ENCODE measurements at places on chromosomes 11 and 22. TPM values are rescaled to one million over a fixed set of nuclear protein-coding genes. Genes with fewer than 3 reads are reported as not detected.
A peak's percentile ranks its signal among the peaks of the same experiment; 100 is the strongest.

- H3K27me3 ChIP-seq = peaks cover 3% of the 10 kb centered on the region
- DNase-seq = no peak
- no peak overlapping the region for H3K27ac ChIP-seq
These were observed 115.0 kb downstream of the SLC1A2 start for GRCh38 chr11:35304386-35304775.

LDHAL6A gene
- total RNA-seq = not detected

GRCh38 chr22:50031189-50032091 is 18.9 kb upstream of the IL17REL start:
- DNase-seq = no peak
- no peak overlapping the region for H3K4me3 ChIP-seq
- no peak overlapping the region for H3K27ac ChIP-seq
- H3K36me3 ChIP-seq = no peaks in the 10 kb centered on the region

CABP4 gene
- total RNA-seq = 2.3 TPM

DNA sequence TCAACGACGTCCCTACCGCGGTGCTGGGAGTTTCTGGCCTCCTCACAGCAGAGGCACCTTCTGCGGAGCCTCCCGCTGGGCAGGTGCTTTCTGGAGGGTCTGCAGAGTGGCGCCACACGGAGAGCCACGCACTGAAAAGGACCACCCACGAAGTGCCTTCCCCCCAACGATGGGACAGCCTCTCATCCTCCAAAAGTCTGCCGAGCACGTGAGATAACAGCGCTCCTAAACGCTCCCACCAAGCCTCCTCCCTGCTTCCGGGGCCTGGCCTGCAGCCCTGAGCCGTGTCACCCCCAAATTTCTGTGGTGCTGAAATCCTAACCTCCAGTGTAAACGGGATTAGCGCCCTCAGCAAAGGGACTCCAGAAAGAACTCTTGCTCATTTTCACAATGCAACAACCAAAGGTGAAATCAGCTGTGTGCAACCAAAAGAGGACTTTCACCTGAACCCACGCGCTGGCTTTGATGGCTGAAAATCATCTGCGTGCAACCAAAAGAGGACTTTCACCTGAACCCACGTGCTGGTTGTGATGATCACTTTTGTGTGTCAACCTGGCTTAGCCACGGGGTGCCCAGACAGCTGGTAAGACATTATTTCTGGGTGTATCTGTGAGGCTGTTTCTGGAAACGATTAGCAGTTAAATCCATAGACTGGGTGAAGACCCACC is 924.6 kb downstream of the BRD1 start:
- H3K4me1 ChIP-seq = no peaks in the 10 kb centered on the region
- no peak for DNase-seq
- H3K36me3 ChIP-seq = no peaks in the 10 kb centered on the region
- H3K27me3 ChIP-seq = no peaks in the 10 kb centered on the region
- H3K4me3 ChIP-seq = no peak overlapping the region

KCNK4 gene
- 0.15 TPM for total RNA-seq

GRCh38 chr22:28116219-28116673 is 197.2 kb upstream of the PITPNB start:
- H3K27me3 ChIP-seq = peaks cover 4% of the 10 kb centered on the region
- H3K4me1 ChIP-seq = no peaks in the 10 kb centered on the region
- no peak overlapping the region for H3K4me3 ChIP-seq
- no peaks in the 10 kb centered on the region for H3K36me3 ChIP-seq

GRCh38 chr22:38028344-38029130 is 28.7 kb upstream of the PICK1 start:
- no peak overlapping the region for H3K27ac ChIP-seq
- H3K27me3 ChIP-seq = peaks cover 3% of the 10 kb centered on the region
- no peaks in the 10 kb centered on the region for H3K36me3 ChIP-seq
- H3K4me3 ChIP-seq = no peak overlapping the region
- no peaks in the 10 kb centered on the region for H3K4me1 ChIP-seq

TPH1 gene
- total RNA-seq = 0.18 TPM

- no peak for DNase-seq
- H3K36me3 ChIP-seq = peaks cover 31% of the 10 kb centered on the region
- no peak overlapping the region for H3K4me3 ChIP-seq
- no peak overlapping the region for H3K27ac ChIP-seq
- H3K4me1 ChIP-seq = peaks cover 45% of the 10 kb centered on the region
These were observed 8.4 kb downstream of the PARVG start for GRCh38 chr22:44188986-44189630.

- no peak overlapping the region for H3K4me3 ChIP-seq
- no peaks in the 10 kb centered on the region for H3K36me3 ChIP-seq
- H3K27ac ChIP-seq = no peak overlapping the region
These were observed 1484.5 kb upstream of the TENM4 start for GRCh38 chr11:80925321-80925720.

DNA sequence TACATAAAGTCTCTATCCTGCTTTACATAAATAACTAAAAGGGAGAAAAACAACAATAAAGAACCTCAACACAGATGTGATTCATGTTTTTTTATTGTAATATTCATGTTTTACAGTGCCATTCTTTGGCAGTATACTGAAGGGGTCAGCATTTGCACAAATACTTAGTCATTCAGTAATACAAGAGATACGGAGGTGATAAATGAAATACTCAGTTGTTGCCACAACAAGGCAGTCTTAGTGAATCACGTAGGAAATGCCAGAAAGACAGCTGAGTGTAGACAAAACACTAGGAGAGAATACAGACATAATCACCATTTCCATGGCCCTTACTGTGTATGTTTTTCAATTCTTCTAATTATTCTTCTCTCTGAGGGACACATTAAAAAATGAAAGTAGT is 910.4 kb downstream of the METTL15 start:
- H3K4me3 ChIP-seq = no peak overlapping the region
- H3K4me1 ChIP-seq = no peaks in the 10 kb centered on the region
- DNase-seq = no peak
- H3K27ac ChIP-seq = no peak overlapping the region

DNA sequence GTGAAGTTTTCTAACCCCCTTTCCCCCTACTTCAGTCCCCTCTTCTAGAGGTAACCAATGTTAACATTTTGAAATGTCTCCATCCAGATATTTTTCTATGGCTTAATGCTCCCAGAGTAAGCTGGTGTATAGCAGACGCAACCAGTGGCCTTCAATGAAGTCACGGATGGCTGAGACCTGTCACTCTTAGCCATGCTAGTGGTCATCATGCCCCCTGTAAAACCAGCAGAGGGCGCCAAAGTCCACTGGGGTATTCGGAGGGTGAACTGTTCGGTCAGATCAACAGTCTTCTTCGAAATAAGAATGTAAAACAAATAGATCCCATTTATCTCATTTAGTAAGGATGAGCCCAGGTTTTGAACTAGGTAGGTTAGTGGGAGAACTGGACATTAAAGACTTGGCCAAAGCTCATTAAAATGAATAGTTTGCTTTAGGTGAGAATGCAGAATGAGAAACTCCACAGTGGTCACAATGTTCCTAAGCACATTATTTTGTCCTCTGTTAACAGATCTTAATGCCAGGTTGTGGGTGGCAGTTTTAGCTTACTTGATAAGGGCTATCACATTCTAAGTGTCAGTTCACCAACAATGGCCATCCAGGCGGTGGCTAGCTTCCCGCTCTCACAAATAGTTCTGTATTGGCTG is 8.6 kb upstream of the MMP8 start:
- H3K27ac ChIP-seq = no peak overlapping the region
- peak; percentile 60 for DNase-seq
- H3K27me3 ChIP-seq = peaks cover 6% of the 10 kb centered on the region
- no peaks in the 10 kb centered on the region for H3K4me1 ChIP-seq
- H3K4me3 ChIP-seq = no peak overlapping the region
- no peaks in the 10 kb centered on the region for H3K36me3 ChIP-seq

- H3K36me3 ChIP-seq = no peaks in the 10 kb centered on the region
- no peak overlapping the region for H3K4me3 ChIP-seq
- no peak for DNase-seq
- H3K27ac ChIP-seq = no peak overlapping the region
These were observed 213.9 kb upstream of the C11orf87 start for GRCh38 chr11:109208121-109208520.

DGCR6 gene
- total RNA-seq = 1.8 TPM
